SHP77 treated with DMSO at 0.1 percent for 48 hours (cell line): ENCODE measurements at places on chromosomes 6 and 20.

DNA sequence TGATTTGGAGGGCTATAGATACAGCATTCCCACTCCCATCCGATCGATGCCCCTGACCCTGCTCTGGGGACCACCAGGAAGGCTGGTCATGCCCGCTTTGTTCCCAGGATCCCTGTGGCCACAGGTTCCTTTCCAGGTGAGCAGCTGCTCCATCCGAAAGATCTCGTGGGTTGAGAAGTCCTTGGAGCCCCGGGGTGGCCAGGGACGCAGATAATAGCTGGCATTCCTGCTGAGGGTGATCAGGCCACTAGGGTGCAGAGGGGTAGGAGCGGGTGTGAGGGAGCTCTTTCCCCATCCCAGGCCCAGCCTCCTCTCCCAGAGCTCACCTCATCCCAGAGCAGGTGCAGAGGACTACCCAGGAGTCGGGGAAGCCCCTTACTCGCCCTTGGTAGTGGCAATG, 7.4 kb downstream of the ADAM33 start:
- no peak for DNase-seq

GRCh38 chr6:151847064-151847463, 39.6 kb downstream of the ESR1 start:
- DNase-seq = no peak

DNA sequence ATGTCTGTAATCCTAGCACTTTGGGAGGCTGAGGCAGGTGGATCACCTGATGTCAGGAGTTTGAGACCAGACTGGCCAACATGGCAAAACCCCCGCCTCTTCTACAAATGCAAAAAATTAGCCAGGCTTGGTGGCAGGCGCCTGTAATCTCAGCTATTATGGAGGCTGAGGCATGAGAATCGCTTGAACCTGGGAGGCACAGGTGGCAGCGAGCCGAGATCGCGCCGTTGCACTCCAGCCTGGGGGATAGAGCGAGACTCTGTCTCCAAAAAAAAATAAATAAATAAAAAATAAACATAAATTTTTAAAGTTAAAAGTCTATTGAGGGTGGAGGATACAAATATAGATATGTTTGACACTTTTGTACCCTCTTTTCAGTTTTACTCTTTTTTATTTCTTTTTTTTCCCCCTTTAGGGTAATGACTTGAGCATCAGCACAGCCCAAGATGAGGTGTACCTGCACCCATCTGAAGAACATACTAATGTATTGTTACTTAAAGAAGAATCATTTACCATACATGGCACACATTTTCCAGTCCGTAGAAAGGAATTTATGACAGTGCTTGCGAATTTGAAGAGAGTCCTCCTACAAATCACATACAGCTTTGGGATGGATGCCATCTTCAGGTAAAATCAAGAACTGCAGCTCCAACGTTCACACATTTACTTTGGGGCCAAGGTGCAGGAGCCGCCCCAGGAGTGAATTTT, 368.9 kb downstream of the LAMA2 start:
- DNase-seq = peak; percentile 9

GRCh38 chr6:162706232-162706631, 21.3 kb downstream of the PRKN start:
- DNase-seq = no peak

GRCh38 chr6:68947721-68948120, 312.6 kb downstream of the ADGRB3 start:
- no peak for DNase-seq
